ENCODE measurements at places on chromosomes 3 and 15. TPM values are rescaled to one million over a fixed set of nuclear protein-coding genes. Genes with fewer than 3 reads are reported as not detected.

Gene CGNL1
- not detected for total RNA-seq

Gene C3orf22
- total RNA-seq, result not detected

DNA sequence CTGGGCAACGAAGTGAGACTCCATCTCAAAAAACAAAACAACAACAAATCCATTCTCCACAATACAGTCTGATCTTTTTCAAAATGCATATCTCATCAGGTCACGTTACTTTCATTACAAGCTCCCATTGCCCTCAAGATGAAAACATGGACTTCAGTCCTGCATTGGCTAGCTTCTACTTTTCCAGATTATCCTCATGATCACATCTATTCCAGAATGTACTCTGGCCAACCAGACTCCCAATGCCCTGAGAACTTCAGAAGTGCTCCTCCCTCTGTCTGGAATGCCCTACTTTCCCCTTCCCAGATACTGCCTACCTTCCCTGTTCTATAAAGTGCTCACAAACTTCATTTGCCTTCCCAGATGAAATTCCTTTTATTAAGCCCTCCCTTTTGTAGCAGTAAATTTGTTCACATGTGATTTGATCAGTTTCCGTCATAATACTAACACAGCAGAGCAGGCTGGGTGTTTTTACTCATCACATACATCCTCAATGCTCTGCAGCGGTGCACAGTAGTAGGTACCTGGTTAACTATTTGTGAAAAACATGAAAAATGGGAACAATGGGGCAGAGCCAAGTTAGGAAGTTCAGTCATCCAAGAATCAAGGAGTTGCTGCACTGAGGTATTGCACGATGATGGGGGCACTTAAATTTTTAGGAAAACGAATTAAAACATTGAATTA lies 5.3 kb downstream of the RPL22L1 start:
- DNase-seq, result no peak

GRCh38 chr3:44883999-44884431 lies 9.6 kb downstream of the TGM4 start:
- no peak for DNase-seq
